ENCODE measurements at places on chromosomes 12 and 14. TPM values are rescaled to one million over a fixed set of nuclear protein-coding genes. Genes with fewer than 3 reads are reported as not detected.

GRCh38 chr14:104942586-104942985 is 17.9 kb downstream of the PLD4 start:
- H3K4me3 ChIP-seq, result no peak overlapping the region
- no peaks in the 10 kb centered on the region for H3K36me3 ChIP-seq

- DNase-seq, result no peak
- no peak overlapping the region for H3K27ac ChIP-seq
- H3K4me1 ChIP-seq, result no peaks in the 10 kb centered on the region
- H3K4me3 ChIP-seq, result no peak overlapping the region
These were observed 269.3 kb downstream of the SNAPC1 start for GRCh38 chr14:62031504-62031903.

DNA sequence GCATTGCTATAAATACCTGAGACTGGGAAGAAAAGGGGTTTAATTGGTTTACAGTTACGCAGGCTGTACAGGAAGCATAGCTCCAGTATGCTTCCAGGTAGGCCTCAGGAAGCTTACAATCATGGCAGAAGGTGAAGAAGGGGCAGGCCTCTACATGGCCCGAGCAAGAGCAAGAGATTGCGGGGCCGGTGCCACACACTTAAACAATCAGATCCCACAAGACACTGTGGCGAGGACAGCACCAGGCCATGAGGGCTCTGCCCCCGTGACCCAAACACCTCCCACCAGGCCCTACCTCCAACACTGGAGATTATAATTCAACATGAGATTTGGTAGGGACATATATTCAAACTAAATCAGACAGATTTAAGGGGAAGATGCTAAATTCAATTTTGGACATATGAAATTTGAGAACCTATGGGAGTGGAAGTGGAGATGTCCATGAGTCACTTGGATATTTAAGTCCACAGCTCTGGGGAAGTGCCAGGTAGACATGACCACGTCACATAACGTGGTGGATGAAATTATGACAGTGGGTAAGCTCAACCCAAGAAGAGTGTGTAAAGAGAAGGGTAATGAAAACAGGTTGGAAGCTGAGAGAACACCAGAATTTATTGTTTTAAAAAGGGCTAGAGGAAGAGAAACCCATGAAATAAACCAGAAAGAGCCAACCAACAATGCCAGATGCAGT is 1.5 kb upstream of the LTA4H start:
- peaks cover 18% of the 10 kb centered on the region for H3K4me1 ChIP-seq
- no peaks in the 10 kb centered on the region for H3K36me3 ChIP-seq
- no peaks in the 10 kb centered on the region for H3K27me3 ChIP-seq
- H3K27ac ChIP-seq, result peak overlapping the region; percentile 80
- DNase-seq, result no peak
- H3K4me3 ChIP-seq, result no peak overlapping the region

DNA sequence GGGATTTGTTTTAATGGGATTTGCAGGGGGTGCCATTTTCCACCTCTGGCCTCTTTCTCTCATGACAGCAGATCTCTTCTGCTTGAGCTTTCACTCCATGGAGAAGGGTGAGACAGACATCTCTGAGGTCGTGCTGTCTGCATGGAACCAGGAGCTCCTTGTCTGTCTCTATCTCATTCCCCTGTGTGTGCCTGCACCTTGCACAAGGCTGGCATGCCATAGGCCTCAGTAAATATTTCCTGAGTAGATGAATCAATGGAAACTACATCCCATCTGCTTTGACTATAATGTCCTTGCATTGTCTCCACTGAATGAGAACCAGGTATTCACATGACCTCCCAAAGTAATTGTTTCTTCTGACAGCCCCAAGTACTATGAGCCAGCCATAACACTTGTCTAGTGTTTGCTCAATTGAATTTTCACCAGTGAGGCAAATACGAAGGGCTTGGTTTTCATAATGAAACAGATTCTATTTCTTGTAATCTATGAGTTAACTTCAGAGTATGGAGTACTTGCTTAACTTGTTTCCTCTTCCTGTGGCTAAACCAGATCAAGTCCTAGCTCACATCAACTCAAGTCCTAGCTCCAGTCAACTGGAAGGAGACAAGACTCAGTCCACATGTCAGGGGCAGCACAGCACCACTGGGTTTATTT is 32.3 kb downstream of the KCNK13 start:
- H3K27me3 ChIP-seq, result no peaks in the 10 kb centered on the region
- no peak overlapping the region for H3K4me3 ChIP-seq
- no peaks in the 10 kb centered on the region for H3K4me1 ChIP-seq
- no peak overlapping the region for H3K27ac ChIP-seq
- no peaks in the 10 kb centered on the region for H3K36me3 ChIP-seq

DNA sequence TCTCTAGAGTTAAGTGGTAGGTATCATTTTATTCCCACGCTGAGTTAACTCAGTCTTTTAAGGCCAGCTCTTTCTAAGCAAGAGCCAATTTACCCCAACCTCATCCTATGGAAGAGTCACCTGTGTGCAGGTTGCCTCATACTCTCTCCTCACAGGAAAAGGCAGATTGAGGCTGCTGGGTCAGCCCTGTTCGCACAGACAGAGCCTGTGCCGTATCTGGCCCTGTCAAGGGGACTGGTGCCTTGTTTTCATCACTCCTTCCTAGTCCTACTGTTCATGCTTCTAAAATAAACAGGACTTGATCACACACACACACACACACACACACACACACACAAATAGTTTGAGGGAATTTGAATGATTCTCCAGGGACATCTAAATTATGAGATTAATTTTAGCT is 285.0 kb downstream of the SLC6A15 start:
- no peaks in the 10 kb centered on the region for H3K27me3 ChIP-seq
- no peak overlapping the region for H3K4me3 ChIP-seq
- H3K27ac ChIP-seq, result no peak overlapping the region
- no peaks in the 10 kb centered on the region for H3K36me3 ChIP-seq
- no peak for DNase-seq

- H3K4me3 ChIP-seq, result no peak overlapping the region
- no peaks in the 10 kb centered on the region for H3K4me1 ChIP-seq
- H3K36me3 ChIP-seq, result no peaks in the 10 kb centered on the region
- DNase-seq, result no peak
These were observed 11.1 kb downstream of the ABCB9 start for GRCh38 chr12:122955156-122955555.

GRCh38 chr14:78075033-78075432 is 95.1 kb upstream of the NRXN3 start:
- no peaks in the 10 kb centered on the region for H3K27me3 ChIP-seq
- no peaks in the 10 kb centered on the region for H3K36me3 ChIP-seq
- no peak for DNase-seq
- no peak overlapping the region for H3K27ac ChIP-seq
- no peaks in the 10 kb centered on the region for H3K4me1 ChIP-seq

DNA sequence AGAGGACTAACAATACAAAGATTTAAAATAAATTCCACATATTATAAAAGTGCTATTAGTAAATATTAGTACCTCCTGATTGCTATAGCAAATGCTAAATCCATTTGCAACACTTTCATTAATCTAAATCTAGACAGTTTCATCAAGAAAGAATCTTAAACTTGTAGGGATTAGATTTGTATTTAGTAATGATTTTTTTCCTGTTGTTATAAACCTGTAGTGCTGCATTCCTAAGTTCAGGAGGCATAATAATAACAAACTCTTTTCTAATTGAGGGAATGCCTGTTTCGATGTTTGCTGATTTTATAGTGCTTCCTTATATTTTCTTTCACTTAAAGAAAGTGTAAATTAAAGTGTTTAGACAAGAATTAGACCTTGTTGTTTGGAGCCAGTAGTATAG is 166.1 kb downstream of the FOXA1 start:
- DNase-seq, result no peak
- no peak overlapping the region for H3K4me3 ChIP-seq
- no peak overlapping the region for H3K27ac ChIP-seq
- no peaks in the 10 kb centered on the region for H3K4me1 ChIP-seq
- H3K36me3 ChIP-seq, result no peaks in the 10 kb centered on the region

- H3K27me3 ChIP-seq, result no peaks in the 10 kb centered on the region
- no peak for DNase-seq
- no peak overlapping the region for H3K27ac ChIP-seq
These were observed 17.7 kb downstream of the FAM222A start for GRCh38 chr12:109731231-109731731.

DNA sequence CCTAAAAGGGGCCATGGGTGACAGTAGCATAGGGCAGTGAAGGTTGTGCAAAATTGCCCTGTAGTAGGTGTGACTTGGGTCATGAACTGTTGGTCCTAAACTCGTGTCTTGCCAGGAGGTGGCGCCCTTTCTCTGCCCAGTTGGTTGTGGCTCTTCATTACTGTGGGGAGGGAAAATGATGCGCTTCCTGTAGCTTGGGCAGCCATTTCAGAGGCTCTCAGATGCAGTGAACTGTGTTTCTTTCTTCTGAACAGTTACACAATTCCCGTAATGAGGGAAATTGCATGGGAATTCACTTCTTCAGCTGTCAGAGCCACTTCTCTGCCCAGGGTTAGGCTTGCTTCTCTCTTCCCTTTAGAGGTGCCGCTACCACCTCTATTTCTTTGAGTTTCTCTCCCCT is 148.1 kb upstream of the NRXN3 start:
- no peak overlapping the region for H3K4me3 ChIP-seq
- H3K4me1 ChIP-seq, result no peaks in the 10 kb centered on the region
- no peaks in the 10 kb centered on the region for H3K36me3 ChIP-seq
- DNase-seq, result peak; percentile 33
- H3K27ac ChIP-seq, result no peak overlapping the region
- H3K27me3 ChIP-seq, result no peaks in the 10 kb centered on the region

GRCh38 chr14:30227436-30227835 is 299.8 kb upstream of the PRKD1 start:
- H3K36me3 ChIP-seq, result no peaks in the 10 kb centered on the region
- peak overlapping the region; percentile 64 for H3K27ac ChIP-seq
- DNase-seq, result peak; percentile 22
- peaks cover 25% of the 10 kb centered on the region for H3K4me1 ChIP-seq

GRCh38 chr12:120397824-120398540 is 29.0 kb upstream of the MSI1 start:
- no peaks in the 10 kb centered on the region for H3K36me3 ChIP-seq
- DNase-seq, result no peak
- no peaks in the 10 kb centered on the region for H3K4me1 ChIP-seq
- H3K27ac ChIP-seq, result no peak overlapping the region
- H3K4me3 ChIP-seq, result no peak overlapping the region
- H3K27me3 ChIP-seq, result peaks cover 30% of the 10 kb centered on the region

DNA sequence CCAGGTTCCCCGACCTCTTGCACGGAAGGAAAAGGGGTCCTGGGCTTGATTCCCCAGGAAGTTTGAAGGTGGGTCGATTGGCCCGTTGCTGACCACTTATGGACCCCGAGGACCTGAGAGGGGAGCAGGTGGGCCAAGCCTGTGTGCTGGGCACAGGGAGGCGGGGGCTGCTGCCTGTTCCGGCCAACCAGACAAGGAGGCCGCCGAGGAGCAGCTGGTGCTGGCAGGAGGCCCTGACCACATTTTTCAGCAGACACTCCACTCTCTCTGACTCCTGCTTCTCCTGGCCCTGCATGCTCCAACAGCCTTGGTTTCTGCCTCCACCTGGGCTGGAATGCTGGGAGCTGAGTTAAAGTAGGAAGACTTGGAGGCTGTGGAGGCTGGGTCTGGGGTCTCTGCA is 42.8 kb downstream of the NOS1 start:
- no peak overlapping the region for H3K27ac ChIP-seq
- H3K36me3 ChIP-seq, result no peaks in the 10 kb centered on the region
- no peaks in the 10 kb centered on the region for H3K27me3 ChIP-seq

DNA sequence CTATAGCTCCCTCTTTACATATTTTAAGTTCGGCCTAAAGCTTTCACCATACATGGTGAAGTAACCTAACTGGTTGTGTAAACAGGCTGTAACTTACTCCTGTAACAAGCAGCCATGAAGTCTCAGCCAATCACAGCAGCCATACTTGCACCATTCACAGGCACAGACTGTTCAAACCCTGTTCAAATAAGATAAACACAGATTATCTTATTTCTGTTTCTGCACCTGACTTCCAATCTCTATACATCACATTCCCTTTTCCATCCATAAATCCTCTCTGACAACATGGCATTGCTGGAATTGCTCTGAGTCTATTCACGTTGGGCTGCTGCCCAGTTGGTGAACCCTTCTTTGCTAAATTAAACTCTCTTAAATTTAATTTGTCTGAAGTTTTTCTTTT is 34.5 kb upstream of the ARID2 start:
- DNase-seq, result no peak
- no peaks in the 10 kb centered on the region for H3K36me3 ChIP-seq
- no peaks in the 10 kb centered on the region for H3K27me3 ChIP-seq
- no peak overlapping the region for H3K27ac ChIP-seq
- H3K4me1 ChIP-seq, result no peaks in the 10 kb centered on the region

GRCh38 chr14:52175982-52176502 is 91.5 kb upstream of the PTGDR start:
- no peaks in the 10 kb centered on the region for H3K36me3 ChIP-seq
- H3K27ac ChIP-seq, result no peak overlapping the region
- H3K27me3 ChIP-seq, result no peaks in the 10 kb centered on the region
- H3K4me1 ChIP-seq, result no peaks in the 10 kb centered on the region
- DNase-seq, result no peak

DNA sequence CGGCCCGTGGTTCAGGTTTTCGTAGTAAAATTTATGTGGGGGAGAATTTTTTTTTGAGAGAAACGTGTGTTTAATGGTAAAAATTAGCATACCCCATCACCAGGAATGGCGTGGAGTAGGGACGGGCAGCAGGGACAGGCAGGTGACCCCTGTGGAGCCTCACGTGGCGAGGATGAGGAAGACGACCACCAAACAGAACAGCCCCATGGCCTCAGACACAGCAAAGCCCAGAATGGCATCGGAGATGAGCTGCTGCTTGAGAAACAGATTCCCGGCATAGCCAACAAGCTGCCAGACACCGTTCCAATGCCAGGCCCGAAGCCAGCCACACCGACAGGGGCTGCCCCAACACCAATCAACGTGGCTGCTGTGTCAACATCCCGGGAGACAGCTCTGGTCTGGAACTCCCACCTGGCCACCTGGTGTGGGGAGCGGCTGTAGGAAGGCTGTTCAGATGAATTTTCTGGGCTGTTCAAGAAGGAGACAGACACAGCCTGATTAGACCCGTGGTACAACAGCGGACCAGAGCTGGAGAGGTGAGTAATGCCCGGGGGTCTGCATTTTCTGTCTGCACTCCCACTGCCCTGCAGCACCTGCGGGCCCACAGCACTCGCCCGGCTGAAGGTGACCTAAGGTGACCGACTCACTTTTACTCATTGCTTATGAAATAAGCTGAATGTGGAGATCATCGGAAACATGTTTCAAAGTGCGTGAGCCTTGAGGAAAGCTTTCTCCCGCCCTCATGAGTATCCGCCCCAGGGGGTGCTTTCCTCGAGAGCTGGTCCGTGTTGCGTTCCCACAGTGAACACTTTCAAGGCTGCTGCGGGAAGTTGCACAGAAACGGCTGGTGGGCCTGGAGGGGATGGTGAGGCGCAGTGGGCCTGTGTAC is 10.6 kb downstream of the TMEM121 start:
- peaks cover 28% of the 10 kb centered on the region for H3K27me3 ChIP-seq
- no peak overlapping the region for H3K4me3 ChIP-seq
- no peak for DNase-seq
- no peaks in the 10 kb centered on the region for H3K36me3 ChIP-seq
- H3K27ac ChIP-seq, result no peak overlapping the region

Gene NUAK1
- 34.5 TPM for total RNA-seq

Gene JDP2
- 80.2 TPM for total RNA-seq

Gene BICDL1
- total RNA-seq, result 0.93 TPM

Gene CEBPE
- total RNA-seq, result not detected

Gene CCER1
- not detected for total RNA-seq

Gene KHNYN
- 47.4 TPM for total RNA-seq

Gene FBXW8
- 4.2 TPM for total RNA-seq
